Omental fat pad (tissue), 4 donors: ENCODE measurements at places on chromosomes 2 and 18. TPM values are rescaled to one million over a fixed set of nuclear protein-coding genes. Genes with fewer than 3 reads are reported as not detected.

DNA sequence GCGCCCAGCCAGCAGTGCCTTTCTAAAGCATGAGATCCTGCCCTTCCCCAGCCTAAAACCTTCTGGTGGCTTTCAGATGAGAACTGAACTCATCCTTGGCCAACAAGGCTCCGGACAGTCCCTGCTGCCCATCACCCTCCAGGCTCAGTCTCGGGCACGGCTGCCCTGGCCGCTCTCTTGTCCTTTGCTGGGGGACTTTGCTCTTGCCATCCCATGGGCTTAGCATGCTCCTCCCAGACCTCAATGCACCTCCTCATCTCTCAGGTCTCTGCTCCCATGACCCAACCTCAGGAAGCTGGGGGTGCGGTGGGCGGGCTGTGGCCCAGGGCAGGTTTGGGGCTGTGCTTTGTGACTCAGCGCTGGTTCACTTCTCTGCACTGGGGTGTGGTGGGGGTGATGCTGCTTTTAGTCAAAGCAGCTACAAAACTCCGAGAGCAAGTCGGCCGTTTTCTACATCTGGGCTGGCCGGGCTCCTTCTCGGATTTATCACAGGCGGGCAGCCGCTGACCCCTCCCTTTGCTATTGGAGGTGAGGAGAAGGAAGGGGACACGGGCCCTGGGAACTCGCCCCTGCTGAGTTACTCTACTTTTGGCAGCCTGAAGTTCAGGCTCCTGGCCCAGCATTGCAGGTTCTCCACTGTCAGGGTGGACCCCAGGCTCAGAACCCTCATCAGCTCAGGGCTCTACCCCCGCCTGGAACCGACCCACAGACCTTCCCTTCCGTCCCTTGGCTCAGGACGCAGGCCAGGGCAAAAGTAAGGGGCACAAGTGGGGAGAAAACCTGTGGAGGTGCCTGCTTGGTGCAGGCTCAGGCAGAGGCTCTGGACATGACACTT, 90.6 kb upstream of the TAF1B start:
- DNase-seq, result no peak

GRCh38 chr2:175792881-175793280, 209.2 kb downstream of the LNPK start:
- DNase-seq, result no peak

GRCh38 chr2:7262727-7263126, 345.5 kb downstream of the RNF144A start:
- no peak for DNase-seq

GRCh38 chr2:223008956-223009355, 43.0 kb upstream of the KCNE4 start:
- DNase-seq, result no peak

DNA sequence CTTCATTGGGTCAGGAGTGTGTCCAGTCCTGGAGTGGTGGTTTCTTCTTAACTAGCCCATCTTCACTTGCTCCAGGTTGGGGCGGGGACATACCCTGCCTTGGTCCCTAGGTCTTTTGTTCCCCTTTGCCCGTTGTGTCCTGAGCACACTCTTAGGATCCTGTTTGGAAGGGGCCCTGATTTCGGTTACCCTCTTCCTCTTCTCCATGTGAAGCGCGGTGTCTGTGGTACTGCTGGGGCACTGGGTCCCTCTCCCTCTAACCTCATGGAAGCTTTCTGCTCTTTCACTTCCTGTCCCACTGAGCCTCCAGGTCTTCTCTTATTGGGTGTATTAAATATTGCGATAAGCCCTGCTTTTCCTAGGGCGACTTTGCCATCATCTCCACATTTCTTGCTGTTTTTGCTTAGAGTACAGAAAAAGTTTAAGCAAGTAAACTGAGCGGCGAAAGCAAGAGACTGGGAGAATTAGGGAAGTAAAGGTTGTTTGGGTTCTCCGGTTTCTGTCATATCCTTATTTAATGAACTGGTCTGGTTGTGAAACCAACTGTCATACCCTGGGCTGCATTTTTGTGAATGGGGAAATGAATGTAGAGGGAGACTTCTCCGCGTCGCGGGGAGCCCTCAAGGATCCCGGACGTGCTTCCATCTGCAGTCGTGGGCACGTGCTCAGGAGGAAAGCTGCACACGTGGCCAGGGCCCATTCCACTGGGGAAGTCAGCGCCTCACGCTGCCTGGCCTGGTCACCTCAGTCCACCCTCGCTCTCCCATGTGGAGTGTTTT, 73.8 kb upstream of the B3GNT7 start:
- no peak for DNase-seq

GRCh38 chr2:154696810-154697417, 1.6 kb upstream of the KCNJ3 start:
- no peak for DNase-seq

GRCh38 chr2:85920810-85921545, 32.2 kb upstream of the ST3GAL5 start:
- DNase-seq, result no peak

DNA sequence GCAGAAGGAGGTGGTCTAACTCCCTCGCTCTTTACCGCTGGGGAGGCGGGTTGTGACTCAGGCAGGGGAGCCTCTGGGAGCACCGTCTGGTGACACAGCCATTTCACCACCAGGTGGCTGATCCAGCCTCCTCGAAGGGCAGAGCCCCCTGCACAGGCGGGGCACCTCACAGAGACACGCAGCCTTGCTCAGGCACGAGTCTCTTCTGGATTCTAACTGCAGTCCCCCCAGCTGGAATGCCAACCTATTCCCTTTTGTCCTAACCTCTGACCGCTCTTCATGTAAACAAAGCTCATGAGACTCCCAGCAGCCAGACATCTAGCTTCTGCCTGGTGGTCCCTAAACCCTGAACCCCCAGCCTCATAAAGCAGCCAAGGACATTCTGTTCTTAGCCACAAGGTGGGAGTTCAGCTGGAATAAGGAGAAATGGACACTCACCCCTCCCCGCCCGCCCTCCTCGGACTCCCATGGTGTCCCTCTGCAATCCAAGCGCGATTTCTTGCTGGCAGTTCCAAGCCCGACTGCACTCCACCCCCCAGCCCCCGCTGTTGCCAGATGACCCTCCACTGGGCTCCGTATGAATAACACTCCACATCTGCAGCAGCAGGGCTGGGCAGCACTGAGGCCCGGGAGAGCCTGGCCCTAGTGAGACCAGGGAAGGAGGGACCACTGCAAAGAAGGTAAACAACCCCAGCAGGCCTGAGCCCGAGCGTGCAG, 84.3 kb downstream of the TNS1 start:
- no peak for DNase-seq

- no peak for DNase-seq
Measured at GRCh38 chr2:96596596-96596995, 41.5 kb downstream of the KANSL3 start.

- DNase-seq, result no peak
Measured at GRCh38 chr18:22032392-22032961, 136.9 kb upstream of the GATA6 start.

- no peak for DNase-seq
Measured at GRCh38 chr2:222410534-222410933, 13.8 kb upstream of the SGPP2 start.

DNA sequence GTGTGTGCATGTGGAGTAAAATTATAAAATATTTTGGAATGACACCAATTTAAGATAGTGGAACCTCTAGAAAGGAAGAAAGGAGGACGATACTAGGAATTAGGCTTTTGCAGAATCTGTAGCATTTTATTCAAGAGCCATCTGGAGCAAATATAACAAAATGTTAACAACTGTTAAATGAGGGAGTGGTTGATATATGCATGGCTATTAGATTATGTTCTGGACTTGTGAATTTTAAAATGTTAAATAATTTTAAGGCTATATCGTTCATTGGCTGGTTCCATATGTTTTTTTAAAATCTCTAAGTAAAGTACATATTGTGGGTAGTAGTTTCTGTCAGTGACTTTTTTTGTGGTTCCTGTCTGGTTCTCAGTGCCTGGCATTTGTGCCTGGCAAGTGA, 123.2 kb downstream of the PKP4 start:
- no peak for DNase-seq

DNA sequence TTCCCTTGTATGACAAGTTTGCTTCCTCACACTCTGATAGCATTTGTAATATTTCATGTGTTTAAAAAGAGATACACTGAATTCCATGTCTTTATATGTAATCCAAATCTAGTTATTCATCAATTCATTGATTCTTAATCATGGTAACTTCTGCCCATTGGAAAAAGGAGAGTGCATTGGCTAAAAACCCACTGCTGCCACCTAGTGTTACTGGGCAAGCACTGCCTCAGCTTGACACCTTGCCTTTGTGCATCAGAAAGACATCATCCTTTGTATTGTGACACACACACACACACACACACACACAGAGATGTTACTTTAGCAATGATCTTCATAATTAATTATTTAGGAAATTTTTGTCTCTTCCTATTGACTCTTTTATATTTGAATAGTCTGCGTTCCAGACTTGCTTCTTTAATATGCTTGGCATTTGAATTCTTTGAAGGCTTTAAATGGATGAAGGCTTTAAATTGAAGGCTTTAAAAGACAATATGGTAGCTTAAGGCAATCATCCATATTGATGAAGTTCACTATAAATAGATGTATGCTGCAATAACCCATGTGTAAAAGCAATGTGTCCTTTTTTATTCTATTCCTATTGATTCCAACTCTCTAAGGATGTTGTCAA, 414.2 kb upstream of the CHST9 start:
- no peak for DNase-seq

- DNase-seq, result no peak
Measured at GRCh38 chr2:20599861-20600461, 50.9 kb downstream of the HS1BP3 start.

GRCh38 chr2:195364015-195364965, 292.7 kb upstream of the SLC39A10 start:
- no peak for DNase-seq

- DNase-seq, result no peak
Measured at GRCh38 chr18:26546875-26547645, 1.3 kb downstream of the KCTD1 start.

GRCh38 chr2:60466161-60466702, 87.2 kb downstream of the BCL11A start:
- DNase-seq, result no peak

TEKT4 gene
- not detected for total RNA-seq

ASIC4 gene
- not detected for total RNA-seq

RSAD2 gene
- total RNA-seq, result 3.5 TPM

PLEKHH2 gene
- 32.3 TPM for total RNA-seq

TMEM87B gene
- total RNA-seq, result 18.6 TPM

STAT4 gene
- 14.4 TPM for total RNA-seq

RMC1 gene
- 23.8 TPM for total RNA-seq

MC5R gene
- total RNA-seq, result not detected

TLX2 gene
- total RNA-seq, result not detected
